ENCODE measurements at places on chromosomes 2 and 18.
A peak's percentile ranks its signal among the peaks of the same experiment; 100 is the strongest.

GRCh38 chr2:105560157-105560556, 161.3 kb upstream of the FHL2 start:
- DNase-seq = no peak

DNA sequence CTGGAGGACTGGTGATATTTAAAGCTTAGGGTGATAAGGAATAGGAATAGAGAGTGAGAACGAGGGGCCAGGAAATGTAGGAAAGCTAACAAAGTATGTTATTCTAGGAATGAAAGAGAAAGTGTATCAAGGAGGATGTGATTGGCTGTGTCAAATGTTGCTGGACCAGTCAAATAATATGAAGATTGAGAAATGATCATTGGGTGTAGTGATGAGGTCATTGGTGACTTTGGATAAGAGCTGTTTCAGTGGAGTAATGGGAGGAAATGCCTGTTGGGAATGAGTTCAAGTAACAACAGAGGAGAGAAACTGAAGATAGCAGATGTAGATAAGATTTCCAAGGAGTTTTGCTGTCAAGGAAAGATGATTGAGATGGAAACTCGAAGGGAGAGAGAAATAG, 74.4 kb downstream of the UBE2E3 start:
- DNase-seq = no peak

GRCh38 chr18:54161267-54161666, 63.2 kb downstream of the MBD2 start:
- DNase-seq = no peak

DNA sequence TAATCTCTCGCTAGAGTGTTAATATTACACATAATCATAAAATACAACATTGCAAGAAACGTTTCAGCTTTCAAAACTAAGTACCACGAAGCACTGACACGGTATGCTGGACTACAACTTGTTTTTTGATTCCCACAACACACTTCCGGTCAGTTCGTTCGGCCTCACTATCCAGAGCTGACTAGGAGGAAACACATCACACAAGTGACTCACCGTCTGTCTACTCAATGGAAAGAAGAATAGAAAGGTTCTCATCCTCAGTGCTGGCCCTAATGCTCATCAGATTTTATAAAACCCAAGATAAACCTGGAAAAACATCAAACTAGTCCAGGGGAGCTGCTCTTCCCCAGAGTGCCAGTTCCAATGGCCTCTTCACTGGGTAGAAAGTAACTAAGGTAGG, 42.9 kb downstream of the ZNF385B start:
- no peak for DNase-seq

DNA sequence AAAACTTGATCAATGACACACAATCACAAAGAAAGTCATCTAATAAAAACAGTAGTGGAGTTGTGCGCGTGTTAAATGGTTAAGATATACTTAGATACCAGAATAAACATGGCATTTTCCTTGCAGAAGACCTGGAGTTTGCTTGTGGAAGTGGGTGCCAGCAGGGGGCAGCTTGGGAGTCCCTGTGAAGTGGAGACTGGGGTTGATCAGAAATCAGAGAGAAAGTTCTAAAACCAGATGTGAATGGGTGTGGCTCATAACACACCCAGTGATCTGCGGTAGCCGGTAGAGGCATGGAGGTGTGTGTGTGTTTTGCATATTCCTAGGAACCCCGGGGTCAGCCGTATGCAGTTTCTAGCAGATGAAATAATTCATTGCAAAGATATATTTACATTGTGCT, 300.1 kb upstream of the TRIB2 start:
- DNase-seq = peak; percentile 32

GRCh38 chr2:58767828-58768714, 526.9 kb upstream of the FANCL start:
- DNase-seq = no peak

- no peak for DNase-seq
Measured at GRCh38 chr2:233421091-233421816, 67.0 kb downstream of the DGKD start.

DNA sequence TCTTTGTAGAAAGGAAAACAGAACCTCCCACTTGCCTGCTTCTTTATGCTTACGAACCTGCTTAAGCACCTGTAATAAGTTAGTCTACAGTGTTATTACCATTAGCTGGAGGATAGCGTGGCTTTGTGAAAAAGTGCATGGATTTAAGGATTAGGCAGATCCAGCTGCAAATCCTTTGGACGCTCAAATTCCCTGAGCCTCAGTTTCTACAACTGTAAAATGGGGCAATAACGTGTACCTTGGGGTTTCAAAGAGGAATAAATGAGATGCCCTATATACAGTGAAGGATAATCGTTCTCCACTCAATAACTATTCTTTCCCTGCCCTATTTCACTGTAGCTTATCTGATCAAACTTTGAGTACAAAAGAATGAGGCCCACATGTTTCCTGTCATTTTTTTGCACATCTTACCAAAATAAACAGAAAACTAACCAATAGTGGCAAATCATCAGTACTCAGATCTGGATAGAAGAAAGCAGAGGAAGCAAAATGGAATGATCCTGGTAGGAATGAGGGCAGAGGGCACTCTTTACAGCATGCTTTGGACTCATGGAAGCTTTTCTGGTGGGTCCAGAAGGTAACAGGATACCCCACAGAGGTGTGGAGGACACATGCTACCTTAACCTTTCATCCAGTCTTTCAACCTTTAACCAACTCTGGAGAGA, 14.8 kb downstream of the MOGAT1 start:
- no peak for DNase-seq

GRCh38 chr18:5288517-5288935, 7.0 kb downstream of the ZBTB14 start:
- DNase-seq = no peak

DNA sequence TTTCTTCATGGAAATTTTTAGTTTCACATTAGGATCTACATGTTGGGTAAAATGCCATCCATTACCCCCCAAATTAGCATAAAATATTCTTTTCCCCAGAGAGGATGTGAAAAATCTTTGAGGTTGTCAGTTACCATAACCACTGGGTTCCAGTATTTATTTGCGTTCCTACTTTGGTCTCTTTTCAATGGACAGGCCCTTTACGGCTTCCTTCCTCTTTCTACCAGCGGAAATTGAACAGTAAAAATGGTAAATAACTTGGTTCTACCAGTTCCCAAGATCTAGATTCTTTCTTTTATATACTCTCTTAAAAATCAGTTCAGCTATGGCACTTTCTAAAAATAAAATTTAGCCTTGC, 169.2 kb upstream of the APCDD1 start:
- no peak for DNase-seq

DNA sequence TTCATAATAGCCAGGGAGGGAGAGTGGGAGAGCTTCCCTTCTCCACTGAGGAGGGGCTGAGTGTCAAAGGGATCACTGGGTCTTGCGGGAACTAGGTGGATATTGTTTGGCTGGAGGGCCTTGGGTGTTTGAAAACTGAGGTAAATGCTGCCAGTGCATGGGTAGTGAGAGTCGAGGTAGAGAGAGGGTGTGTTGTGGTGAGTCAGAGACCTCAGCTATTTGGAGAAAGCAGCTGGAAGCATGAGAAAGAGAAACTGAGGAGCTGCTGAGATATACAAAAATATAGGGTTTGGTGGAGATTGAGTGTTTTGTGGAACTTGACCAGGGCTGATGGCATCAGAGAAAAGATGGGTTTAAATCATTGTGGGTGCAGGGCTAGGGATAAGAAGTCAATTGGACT, 127.0 kb upstream of the CCDC195 start:
- no peak for DNase-seq

- no peak for DNase-seq
Measured at GRCh38 chr2:7819850-7820249, 862.0 kb upstream of the ID2 start.

GRCh38 chr2:9137379-9138150, 69.0 kb upstream of the ASAP2 start:
- DNase-seq = no peak

- no peak for DNase-seq
Measured at GRCh38 chr2:27051902-27052645, 606 bp downstream of the AGBL5 start.

DNA sequence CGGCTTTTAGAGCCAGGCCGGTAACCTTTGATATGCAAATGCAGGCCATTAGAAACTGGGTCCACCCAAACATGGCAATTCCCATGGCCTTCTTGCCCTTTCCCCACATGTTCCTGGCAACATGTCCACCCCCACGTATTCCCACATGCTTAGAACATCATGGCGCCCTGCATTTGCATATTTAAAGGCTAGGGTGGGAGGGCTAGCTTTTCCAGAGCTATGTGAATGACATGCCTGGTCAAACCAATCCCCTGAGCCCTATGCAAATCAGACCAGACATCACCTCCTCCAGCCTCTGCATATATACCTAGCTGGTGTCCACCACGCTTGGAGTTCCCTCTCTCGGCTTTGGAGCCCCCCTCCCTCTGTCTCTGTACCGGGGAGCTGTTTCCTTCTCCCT, 481.9 kb downstream of the CDH2 start:
- DNase-seq = no peak

- no peak for DNase-seq
Measured at GRCh38 chr2:232687382-232688160, 9.6 kb upstream of the GIGYF2 start.

DNA sequence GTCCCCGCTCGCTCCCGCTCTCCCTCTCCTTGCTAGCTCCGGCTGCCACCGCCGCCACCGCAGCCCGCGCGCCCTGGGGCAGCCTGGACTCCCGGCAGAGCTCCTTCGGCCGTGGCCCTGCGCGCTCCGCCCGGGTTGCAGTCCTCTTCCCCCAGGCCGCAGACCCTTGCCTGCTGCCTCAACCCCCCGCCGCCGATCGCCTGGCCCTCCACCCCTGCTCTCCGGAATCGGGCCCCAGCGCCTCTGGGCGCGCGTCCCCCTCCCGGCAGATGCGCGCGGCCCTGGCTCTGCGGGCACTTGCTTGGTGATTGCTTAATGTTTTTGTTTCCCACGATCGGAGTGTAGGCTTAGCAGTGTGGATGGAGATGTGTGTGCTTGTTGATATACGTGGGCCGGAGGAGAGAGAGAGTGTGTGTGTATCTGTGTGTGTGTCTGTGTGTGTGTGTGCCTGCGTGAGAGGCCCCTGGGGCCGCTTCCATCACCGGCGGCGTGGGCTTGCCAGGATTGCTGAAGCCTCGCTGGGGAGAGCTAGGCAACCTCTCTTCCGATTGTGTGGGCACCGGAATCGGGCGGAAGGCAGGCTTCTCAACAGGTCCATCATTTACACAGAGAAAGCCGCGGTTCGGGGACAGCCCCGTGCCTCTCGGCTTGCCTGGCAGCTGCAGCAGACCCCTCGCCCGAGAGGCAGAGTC, 877 bp downstream of the INHBB start:
- DNase-seq = peak; percentile 32

GRCh38 chr2:59353306-59353921, 1112.3 kb upstream of the FANCL start:
- DNase-seq = no peak

- DNase-seq = no peak
Measured at GRCh38 chr2:207051385-207051965, 112.2 kb downstream of the CPO start.

DNA sequence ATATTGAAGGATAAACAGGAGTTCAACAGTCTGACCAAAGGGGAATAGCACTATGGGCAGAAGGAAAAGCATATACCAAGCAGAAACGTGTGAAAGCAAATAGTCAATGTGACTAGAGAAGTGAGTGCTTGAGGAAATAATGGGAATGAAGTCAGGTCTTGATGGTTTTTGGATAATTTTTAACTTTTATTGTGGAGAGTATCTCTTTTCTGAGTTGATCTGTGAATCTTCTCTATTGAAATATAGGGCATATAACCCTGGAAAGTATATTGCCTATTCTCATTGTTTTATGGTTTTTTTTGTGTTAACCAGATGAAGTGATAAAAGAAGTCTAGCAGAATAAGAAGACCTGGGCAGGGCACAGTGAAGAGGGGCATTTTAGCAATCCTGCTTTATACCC, 16.4 kb upstream of the FABP1 start:
- no peak for DNase-seq

GRCh38 chr2:74199275-74199701, 873 bp downstream of the MTHFD2 start:
- no peak for DNase-seq

- no peak for DNase-seq
Measured at GRCh38 chr2:160492401-160493226, 993 bp downstream of the RBMS1 start.

DNA sequence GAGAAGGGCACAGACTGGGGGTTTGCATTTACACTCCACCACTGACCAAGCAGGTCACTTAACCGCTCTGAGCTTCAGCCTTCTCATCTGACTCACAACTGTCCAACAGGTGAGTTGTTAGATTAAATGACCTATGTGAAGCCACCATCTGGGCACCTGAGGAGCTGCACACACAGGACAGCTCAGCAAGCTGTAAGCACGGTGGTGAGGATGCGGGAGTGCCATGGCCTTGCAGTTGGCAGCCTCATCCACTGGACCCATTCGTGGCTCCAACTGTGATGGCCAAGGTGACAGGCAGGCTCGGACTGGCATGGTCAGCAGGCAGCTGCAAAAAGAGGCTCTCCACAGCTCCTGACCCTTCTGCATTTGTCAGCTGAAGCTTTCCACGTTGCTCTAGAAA, 23.3 kb upstream of the AMMECR1L start:
- DNase-seq = no peak

DNA sequence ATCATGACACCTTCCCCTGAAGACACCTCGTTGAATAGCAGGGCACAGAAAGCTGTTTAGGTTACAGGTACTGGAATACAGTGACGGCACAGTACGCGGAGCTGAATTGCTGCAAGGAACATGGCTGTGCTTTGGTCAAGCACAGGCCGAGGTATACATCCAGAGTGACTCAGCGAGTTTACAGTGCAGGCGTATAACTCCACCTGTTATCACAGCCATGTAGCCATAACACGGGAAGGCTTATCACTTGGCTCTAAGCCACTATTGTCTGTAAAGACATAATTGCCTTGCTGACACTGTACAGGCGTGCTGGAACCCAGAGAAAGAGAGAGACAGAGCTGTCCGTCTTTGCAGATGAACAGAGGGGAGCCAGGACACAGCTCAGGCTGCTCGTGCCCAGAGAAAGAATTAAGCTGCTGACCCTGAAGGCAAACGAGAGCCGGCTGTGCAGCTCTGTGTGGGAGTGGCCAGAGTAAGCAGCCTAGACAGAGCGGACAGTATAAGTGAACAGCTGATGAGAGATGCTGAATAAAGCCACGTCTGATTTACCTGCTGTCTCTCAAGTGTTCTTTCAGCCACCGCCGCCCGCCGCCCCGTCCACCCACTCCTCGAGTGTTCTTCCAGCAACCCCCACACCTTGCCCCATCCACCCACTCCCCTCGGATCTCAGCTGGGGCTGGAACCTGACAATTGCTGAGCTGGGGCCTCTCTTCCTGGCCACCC, 87.3 kb upstream of the PPP1CB start:
- DNase-seq = no peak

- no peak for DNase-seq
Measured at GRCh38 chr2:136284226-136285119, 166.5 kb upstream of the CXCR4 start.

GRCh38 chr2:930935-931334, 19.7 kb upstream of the SNTG2 start:
- no peak for DNase-seq

DNA sequence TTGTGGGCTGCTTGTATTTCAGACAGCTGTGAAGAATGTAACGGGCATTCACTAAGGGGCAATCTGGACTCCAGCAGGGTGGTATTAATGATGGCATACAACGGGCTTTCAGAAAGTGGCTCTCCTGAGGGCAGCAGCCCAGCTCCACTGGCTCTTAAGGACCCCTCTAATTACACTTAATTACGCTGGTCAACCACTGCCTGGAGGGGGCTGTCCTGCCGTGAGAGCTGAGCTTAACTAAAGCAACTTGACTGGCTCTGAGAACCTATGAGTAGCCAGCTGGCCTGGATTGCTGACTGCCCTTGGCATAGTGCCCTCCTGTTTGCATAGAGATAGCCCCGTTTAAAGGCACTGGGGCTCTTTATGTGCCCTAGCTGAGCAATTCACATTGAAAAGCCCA, 3.8 kb downstream of the LIPG start:
- DNase-seq = no peak

GRCh38 chr18:70822117-70822516, 533.3 kb downstream of the SOCS6 start:
- DNase-seq = no peak

Data from AG09309 (cell line).